Mesothelial cell of epicardium (in vitro differentiated cells): ENCODE measurements at places on chromosomes 1 and 21.

DNA sequence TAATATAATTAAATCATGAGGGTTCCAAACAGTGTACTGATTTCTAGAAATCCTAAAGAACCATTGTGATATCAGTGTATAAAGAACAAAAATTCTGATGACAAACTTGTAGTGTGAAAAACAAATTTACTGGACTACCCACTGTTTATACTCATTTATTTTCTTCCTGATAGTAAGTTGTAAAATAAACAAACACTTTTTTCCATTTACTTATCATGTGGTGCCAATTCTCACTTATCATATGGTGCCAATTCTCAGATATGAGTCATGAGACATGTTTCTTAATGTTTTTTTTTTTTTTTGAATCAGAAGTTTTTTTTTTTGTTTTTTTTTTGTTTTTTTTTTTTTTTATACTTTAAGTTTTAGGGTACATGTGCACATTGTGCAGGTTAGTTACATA, 137.7 kb downstream of the LEPR start:
- no peak for DNase-seq

- DNase-seq: no peak
These were observed 82.9 kb upstream of the CXADR start for GRCh38 chr21:17429936-17430335.

DNA sequence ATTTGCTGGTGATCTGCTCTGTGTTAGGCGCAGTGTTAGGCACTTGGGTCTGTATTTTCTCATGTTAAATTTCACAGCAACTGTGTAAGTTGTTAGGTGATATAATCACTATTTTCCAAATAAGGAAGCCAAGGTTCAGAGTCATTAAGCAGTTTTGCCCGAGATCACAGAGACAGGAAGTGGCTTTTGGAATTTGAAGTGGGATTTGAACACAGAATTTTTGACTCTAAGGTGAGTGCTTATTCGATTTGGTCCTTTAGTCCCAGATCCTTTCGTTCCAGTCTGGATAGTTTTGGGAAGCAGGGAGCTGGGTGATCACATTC, 114.9 kb downstream of the NMNAT2 start:
- DNase-seq: no peak

GRCh38 chr1:60152891-60153290, 79.3 kb upstream of the C1orf87 start:
- DNase-seq: no peak

DNA sequence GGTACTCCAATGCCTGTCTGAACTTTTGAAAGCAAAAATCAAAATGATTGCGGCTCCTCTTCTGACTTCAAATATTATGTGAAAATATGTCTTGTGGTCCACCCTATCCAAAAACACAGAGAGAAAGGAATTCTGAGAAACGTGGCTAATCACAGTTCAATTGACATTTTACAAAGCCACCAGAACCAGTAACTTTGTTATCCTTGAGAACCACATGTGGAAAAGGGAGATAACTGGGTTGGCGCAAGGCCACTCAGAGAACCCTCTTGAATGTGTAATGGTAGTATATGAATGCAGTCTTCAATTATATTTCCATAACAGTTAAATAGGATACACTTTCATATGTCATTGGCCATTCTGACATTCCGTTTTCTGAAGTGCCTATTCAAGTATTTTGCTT, 1030.0 kb upstream of the TMPRSS15 start:
- DNase-seq: no peak

DNA sequence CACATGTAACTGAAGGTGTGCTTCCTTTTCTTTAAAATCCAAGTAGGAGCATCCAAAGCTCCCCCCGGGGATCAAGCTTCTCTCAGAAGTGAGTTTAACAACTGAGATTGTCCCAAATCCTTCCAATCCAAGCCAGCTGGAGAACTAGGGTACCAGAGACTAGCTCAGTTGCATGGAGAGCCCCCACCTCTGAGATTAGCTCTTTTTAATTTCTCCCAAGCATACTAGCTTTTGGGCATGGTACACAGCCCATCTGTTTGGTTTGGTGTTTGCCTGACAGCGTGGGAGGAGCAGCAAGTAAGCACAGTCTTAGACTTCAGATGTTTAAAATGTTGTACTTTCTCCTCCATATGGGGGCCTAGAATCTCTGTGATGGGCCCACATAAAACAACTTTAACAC, 142.8 kb downstream of the ASTN1 start:
- no peak for DNase-seq

GRCh38 chr21:46109313-46110221, 11.7 kb downstream of the COL6A2 start:
- no peak for DNase-seq

DNA sequence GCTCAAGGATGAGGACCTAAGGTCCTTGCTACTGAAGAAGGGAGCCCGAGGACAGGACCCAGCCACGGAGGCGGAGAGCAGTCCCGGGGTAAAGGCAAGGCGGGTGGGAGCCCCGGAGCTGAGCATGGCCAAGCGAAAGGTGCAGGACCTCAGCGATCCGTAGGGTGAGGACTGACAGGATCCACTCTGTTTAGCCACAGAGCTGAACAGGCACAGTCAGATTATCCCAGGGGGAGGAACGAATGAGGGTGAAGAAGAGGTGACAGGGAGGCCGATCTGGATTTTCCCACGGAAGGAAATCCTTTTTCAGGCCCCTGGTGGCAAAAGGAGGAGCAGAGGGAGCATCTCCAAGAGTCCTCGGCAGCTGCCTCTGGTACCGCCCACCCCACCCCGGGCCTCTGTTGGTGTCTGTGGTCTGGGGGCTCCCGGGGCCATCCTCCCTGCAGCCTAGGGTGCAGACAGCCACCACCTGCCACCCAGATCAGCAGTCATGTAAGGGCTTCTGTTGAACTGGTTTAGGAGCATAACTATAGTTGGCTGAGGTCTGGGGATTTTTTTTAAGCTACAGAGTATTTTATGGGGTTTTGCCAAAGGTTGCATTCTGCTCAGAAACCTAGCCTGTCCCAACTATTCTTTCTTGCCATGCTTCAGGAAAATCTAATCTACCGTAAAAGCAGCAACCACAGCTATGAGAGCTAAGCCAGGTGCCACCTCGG, 32.3 kb upstream of the LBR start:
- DNase-seq: no peak

DNA sequence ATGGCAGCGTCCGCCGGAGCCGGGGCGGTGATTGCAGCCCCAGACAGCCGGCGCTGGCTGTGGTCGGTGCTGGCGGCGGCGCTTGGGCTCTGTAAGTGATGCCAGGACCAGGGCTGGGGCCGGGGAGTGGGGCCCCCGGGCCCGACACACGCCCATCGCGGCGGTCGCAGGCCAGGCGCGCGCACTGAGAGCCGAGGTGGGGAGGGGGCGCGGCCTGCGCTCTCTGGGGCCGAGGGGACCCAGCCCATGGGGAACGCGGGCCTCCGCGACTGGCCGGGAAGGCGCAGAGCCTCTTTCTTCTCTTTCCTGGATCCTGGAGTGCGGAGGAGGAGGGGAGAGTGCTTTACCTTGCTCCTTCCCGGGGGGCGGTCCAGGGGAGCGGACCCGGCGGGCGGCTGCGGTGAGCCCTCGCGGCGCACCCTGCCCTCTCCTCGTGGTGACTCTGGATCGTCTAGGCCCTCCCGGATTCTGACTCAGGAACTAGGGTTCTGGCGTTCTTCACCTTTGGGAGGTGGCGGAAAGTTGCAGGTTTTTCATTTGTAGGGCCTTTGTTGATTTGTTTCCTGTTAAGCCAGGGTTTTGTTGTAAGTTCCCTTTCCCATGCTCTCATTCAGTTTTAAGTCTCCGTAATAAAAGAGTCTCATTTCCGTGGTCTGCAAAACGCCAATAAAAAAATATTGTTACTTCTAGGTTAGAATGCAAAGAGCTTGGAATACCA, 529 bp downstream of the MPZL1 start:
- DNase-seq: no peak

DNA sequence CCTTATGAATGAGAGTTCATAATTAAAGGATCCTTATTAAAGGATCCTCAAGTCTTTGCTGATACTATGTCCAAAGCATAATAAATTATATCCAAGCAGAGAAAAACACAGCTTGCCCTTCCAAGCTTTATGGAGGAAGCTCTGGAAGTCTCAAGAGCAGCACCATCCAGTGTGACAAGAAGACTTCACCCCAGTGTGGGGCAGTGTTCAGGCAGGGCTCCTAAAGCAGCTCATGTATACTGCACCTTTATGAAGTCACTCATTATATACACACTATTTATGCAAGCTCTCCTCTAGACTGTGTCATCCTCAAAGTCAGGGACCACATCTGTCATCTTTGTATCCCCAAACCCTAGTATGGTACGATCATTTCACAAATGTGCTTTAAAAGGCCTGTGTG, 11.9 kb upstream of the CCN1 start:
- DNase-seq: no peak

GRCh38 chr1:164875518-164875917, 316.5 kb downstream of the PBX1 start:
- DNase-seq: no peak
